Stimulated activated CD8-positive, alpha-beta memory T cell treated with anti-CD3 and anti-CD28 coated beads, Interleukin-7, amount 100 ng/mL, for 1 hour (primary cell): ENCODE measurements at places on chromosomes 13 and 19.

GRCh38 chr13:59837101-59837500 lies 326.6 kb downstream of the DIAPH3 start:
- no peak for DNase-seq

- no peak for DNase-seq
Observed at GRCh38 chr19:14943601-14944000, 2.3 kb downstream of the OR7C2 start.

GRCh38 chr19:19137556-19138108 lies 646 bp downstream of the TMEM161A start:
- DNase-seq: no peak

DNA sequence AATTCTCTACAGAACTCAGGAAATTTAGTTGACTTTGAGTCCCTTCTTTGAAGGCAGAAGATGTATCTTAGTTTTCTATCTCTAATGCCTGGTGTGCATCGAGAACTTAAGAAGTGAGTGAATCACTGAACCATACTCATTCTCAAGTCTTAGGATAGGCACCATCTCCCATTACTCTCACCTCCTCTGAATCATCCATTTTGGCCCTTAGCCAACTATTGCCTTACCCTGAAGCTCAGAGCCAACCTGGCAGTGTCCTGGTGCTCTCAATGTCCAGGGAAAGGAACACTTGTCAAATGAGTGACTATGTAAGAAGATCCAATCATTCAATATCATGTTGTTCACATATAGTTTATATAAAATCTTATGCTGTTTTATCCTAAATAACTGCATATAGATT lies 146.6 kb downstream of the RGCC start:
- no peak for DNase-seq

- peak; percentile 63 for DNase-seq
Observed at GRCh38 chr13:113816946-113817859, 46.7 kb downstream of the GAS6 start.

DNA sequence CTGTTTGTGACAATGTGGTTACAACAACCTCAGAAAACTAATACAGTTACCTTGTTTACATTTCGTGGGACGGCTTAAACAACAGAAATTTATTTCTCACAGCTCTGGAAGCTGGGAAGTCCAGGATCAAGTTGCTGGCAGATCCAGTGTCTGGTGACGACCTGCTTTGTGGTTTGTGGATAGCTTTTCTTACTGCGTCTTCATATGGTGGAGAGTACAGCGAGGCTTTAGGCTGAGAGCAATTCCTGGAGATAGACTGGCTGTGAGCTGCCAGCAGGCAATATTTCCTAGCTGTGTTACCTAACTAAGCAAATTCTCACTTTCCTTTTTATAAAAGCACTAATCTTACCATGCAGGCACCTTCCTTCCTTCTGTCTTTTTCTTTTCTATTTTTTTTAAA lies 1203.5 kb upstream of the PRR20A start:
- no peak for DNase-seq

GRCh38 chr13:29511980-29512379 lies 83.5 kb downstream of the SLC7A1 start:
- no peak for DNase-seq

GRCh38 chr13:100630555-100630954 lies 42.0 kb upstream of the GGACT start:
- no peak for DNase-seq

- no peak for DNase-seq
Observed at GRCh38 chr13:53560556-53560955, 531.9 kb downstream of the OLFM4 start.
